ENCODE measurements at places on chromosomes 6 and 20.

GRCh38 chr6:44626616-44627015 is 239.1 kb downstream of the CDC5L start:
- no peak for DNase-seq

DNA sequence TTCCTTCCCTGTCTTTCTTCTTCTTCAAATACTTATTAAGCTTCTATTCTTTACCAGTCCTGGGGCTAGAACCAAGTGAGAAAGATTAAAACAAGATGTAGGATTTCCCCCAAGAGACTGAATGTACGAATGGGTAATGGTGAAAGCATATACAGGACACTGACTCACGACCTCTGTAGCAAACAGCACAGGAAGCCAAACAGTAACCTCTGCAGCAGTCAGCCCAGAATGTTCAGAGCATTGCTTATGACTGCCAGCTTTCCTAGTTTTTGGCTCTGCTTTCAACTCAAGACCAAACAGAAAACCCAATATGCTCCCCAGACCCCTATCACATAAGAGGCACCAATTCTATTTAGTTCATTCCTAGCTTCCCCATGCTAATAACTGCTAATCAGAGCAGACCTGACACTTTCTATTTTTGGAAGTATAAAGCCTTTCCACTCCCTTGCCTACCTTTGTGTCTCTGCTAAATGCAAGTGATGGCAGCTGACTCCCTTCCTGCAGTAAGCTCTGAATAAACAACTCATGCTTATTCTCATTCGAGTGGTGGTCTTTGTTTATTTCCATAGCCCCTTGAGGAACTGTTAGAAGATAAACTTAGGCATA is 690.6 kb downstream of the EPM2A start:
- peak; percentile 87 for DNase-seq

DNA sequence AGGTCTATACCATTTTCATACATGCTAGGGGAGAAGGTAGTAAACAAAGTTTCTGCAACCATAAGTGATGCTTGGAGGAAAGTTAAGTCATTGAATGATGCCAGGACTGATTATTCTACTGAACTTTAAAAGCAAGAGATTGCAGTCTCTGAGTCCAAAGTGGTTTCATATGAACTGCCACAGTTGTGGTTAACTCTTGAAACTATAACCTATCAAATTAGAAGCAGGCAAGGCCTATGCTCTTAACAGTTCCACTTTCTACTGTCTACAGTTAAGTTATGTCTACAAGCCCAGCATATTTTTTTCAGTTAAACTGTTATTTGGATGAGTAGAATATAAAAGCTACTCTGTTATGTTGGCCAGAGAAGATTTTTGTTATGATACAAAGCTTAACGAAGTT is 326.5 kb upstream of the RUNX2 start:
- DNase-seq, result no peak

DNA sequence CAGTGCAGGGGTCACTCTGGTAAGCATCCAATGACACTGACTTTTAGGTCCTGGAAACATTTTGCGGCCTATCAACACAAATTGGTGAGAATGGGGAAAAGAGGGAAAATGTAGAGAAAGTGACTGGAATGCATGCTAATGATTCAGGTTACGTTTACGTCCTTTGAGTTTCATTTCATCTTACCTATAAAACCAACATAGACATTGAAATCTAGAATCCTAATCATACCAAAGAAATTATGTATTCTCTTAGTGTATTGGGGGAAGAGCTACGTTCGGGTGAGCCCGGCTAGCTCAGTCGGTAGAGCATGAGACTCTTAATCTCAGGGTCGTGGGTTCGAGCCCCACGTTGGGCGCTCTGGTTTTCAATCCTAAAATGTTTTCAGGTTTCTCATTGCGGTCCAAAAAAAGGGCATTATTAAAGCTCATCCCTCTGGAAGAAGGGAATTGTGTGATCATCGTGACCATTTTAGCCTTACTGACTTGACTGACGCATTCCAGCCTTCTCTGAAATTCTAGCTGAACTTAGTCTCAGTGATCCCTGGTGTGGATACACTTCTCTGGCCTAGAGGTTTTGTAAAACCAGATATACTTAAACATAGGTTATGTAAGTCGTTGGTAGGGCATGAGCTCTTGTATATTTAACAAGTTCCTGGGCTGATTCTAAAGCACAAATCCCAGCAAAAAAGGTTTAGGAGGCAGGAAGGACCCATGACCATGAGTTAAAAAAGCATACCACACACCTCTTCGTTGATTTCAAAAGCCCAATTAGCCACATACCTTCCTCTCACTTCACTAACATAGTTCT is 18.3 kb downstream of the HMGN4 start:
- DNase-seq, result peak; percentile 94

DNA sequence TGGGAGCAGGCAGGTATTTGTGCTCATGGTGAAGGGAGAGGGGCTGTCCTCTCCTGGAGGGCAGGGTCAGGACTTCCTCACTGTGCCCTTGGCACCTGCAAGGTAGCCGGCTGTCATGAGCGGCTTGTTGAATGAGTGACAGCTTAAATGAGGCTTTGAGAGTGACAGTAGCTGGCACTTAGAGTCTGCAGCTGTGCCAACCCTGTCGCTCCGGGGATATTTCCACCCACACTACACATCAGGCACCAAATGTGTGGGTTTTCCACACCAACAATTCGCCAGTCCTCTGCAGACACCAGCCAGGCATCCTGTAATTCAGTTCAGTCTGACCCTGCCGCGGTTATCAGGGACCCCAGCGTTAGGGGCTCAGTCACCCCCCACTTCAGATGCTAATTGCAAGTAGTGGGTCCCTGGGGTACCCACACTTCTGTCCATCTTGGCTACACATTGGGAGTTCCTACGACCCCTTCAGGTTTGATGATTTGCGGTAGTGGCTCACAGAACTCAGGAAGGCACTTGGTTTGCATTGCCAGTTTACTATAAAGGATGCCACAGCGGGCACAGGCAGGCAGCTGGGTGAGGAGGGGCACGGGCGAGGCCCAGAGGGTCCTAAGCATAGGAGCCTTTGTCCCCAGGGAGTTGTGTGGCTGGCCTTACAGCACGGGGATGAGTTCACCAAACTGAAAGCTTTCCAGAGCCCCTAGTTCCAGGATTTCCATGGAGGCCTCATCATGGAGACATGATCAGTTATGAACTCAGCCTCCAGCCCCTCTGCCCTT is 9.1 kb downstream of the MTG2 start:
- no peak for DNase-seq

DNA sequence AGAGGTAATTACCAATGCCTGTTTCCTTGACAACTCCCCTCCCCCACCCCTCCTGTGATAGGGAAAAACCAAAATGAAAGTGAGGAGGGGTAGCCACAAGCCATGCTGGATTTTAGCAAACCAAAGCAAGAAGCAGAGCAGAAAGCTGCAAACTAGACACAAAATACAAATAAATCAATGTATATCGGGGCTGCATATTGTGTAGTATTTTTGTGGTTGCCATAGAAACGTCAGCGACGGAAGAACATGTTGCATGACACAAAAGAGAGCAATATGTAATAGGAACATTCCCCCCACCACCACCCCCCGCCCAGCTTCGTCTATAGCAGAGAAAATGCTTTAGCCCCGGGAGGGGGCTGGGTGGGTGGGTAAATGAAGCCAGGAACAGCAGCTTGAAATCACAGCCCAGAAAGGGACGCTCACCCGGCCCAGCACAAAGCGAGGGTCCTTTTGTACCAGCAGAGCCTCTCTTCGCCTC is 548 bp downstream of the AGPAT4 start:
- peak; percentile 56 for DNase-seq

DNA sequence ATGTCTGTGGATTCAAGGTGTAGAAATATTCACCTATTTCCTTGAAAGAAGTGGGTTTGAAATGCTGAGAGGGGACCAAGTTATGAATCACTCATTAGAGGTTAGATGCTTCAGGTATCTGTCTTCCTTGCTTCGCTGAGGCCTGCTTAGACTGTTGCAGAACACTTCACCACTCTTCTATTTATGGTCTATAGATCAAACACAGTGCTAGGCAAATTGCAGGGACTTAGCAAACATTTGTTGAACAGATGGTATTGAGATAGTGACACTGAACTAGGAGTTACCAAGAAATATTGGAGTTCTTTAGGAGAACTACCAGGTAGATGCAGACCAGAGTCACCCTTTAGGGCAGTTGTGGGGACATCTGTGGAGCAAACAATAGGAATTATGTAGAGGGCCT is 123.8 kb downstream of the RFPL4B start:
- DNase-seq, result no peak

- DNase-seq, result peak; percentile 89
These were observed 74.1 kb downstream of the LAMA4 start for GRCh38 chr6:112180095-112180820.

- peak; percentile 32 for DNase-seq
These were observed 18.3 kb upstream of the GPRC6A start for GRCh38 chr6:116847227-116847626.

GRCh38 chr6:129544892-129545612 is 164.9 kb downstream of the ARHGAP18 start:
- DNase-seq, result peak; percentile 56

GRCh38 chr6:36514554-36515456 is 32.5 kb downstream of the STK38 start:
- DNase-seq, result no peak

- no peak for DNase-seq
These were observed 38.5 kb upstream of the PXDC1 start for GRCh38 chr6:3789896-3790558.

DNA sequence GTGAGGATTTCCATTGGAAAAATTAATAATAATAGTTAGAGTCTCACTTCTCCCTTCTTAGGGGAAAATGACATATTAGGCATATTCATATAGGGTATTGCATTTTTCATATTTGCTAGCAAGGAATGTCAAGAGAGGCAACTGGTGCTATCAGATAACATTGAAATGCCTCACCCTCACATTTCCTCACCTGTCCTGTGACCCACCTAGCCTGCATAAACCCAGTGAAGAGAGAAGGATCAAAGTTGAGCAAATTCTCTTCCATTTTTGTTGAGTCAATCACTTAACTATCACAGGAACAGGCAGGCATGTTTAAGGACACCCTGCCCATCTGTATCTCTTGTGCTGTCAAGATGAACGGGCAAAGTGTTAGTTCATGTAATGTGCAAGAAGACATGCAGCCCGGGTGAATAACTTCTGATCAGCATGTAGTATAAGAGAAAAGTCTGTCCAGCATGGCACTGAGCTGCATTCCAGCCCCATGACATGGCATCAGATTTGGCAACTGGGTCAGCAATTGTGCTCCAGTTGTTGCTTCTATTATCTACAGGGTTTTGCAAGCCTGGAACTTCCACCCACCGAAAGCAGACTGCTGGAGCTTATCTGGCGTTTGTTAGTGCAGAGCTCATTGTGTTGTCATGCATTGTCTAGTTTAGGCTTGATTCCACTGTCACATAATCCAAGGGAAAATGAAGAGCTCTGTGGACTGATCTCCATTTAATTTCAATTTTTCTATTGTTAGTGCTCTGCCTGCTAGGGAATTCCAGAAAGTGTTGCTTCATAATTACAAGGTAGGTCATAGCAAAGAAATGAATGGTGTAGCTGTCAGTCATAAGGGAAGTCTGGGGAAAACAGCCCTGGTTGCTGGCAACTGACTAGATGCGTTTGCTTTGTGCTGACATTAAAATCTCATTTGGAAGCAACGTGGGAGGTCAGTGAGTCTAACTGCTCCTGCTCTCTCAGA is 138.4 kb upstream of the TNFAIP3 start:
- DNase-seq, result peak; percentile 93

- DNase-seq, result no peak
These were observed 36.4 kb upstream of the SLC35F1 start for GRCh38 chr6:117870486-117871242.

- DNase-seq, result peak; percentile 93
These were observed 18.7 kb downstream of the SGK1 start for GRCh38 chr6:134299236-134299635.

- DNase-seq, result peak; percentile 39
These were observed at the start of gene GTSF1L for GRCh38 chr20:43726811-43727338. Gene GTSF1L, minus strand, starts transcription at chr20:43727002. Its CDS starts 308 bp downstream, at chr20:43726694.

- peak; percentile 15 for DNase-seq
These were observed 20.0 kb downstream of the NOL4L start for GRCh38 chr20:32564921-32565734.

- no peak for DNase-seq
These were observed 26.1 kb downstream of the DUSP22 start for GRCh38 chr6:318243-318890.

- no peak for DNase-seq
These were observed 33.6 kb downstream of the KCNB1 start for GRCh38 chr20:49448917-49449316.

DNA sequence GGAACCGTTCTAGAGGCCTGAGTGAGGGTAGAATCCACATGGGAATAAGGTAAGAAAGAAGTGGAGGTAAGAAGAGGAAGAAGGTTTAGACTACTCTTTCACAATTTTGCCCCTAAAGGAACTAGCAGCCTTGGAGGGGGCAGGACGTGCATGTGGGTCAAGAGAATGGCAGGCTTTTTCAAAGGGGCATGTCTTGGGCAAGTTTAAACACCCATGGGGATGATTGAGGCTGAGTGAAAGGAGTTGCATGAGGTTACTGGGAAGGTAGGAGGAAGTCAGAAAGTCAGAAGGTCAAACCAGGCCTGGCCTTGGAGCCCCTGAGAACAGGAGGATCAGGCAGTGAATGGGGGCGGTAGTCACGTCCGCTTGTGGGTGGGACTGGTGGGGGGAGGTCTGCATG is 10.2 kb downstream of the ADA start:
- DNase-seq, result no peak

GRCh38 chr6:140002396-140003022 is 628.1 kb upstream of the CITED2 start:
- no peak for DNase-seq

- peak; percentile 43 for DNase-seq
These were observed 77.4 kb upstream of the TMEM170B start for GRCh38 chr6:11460001-11460668.
